IPS DF 19.7 (cell line): ENCODE measurements at places on chromosomes 16 and 17.

DNA sequence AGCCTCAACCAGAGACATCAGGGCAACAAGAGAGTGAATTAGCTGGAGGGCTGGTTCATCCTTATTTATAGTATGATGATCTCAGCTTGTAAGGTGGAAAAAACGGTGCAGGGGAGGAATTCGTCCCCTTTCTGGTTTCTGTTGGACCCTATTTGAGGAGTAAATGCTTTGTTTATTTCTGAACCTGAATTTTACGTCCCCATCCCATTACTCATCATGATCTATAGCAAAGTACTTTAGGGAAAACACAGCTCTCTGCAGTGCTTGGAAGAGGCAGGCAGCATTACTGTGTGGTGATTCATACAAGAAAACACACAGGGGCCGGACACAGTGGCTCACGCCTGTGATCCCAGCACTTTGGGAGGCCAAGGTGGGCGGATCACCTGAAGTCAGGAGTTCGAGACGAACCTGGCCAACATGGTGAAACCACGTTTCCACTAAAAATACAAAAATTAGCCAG, 8.0 kb upstream of the VAT1L start:
- no peak for DNase-seq

- no peak for DNase-seq
Measured at GRCh38 chr17:57518587-57519581, 226.2 kb downstream of the CCDC182 start.

GRCh38 chr16:77009453-77009852, 181.5 kb upstream of the MON1B start:
- DNase-seq, result no peak

DNA sequence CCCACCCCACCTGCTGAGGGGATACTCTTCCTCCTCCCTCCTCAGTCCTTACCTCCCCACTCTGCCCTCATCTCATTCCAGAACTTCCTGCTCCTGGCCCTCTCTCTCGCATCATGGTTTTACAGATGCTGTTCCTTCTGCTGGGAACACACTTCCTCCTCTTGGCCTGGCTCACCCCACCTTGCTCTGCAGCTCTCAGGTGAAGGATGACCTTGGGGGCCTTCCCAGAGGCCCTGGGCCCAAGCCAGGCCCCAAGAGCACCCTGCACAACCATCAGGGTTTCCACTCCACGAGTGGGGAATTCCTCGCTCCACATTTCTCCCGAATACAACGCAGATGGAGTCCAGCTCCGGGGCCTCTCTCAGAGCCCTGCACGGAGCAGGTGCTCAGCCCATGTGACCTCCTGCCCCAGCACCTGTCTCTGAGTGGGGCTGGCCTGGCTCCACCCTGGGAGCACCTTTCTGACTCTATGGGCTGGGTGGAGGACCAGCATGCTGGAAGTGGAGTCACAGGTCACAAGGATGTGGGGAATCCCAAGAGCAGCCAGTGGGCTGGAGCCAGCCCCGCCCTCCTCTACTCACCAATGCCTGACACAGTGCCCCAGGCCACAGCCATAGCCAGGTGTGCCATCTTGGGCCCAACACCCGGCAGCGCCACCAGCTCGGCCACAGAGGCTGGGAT, 4.5 kb downstream of the NTHL1 start:
- DNase-seq, result no peak

DNA sequence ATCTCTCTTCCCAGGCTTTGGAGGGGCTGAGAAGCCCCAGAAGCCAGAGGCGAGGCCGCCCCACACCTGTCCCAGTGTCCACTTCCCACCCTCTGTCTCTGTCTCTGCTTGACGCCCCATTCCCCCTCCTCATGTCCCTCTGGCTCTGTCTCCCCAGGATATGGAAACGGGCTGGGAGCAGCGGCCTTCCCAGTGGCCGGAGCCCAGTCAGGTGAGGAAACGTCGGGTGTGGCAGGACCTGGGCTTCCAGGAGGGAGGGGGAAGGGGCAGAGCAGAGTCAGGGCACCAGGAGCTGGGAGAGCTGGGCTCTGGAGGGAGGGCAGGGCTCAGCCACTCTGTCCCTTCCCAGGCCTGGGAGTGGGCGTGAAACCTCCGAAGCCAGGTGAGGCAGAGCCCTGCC, 10.6 kb upstream of the PKMYT1 start:
- no peak for DNase-seq

DNA sequence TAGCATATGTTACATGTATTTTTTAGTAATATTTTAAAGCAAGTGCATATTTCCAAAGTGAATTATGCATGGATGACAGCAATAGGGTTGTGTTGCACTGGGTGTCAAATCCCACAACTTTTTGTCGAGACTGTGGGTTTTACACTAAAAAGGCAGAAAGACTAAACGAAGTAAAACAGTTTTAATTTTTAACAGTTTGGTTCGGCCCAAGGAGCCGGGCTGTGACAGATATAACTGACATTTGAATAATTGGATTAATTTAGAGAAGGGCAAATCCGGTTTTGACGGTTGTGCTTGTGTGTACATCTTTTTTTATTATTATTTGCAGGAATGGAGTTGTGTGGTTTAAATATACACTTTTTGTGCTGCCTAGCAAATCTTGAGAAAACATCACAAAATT, 263.6 kb downstream of the FTO start:
- no peak for DNase-seq

GRCh38 chr16:1357906-1358566, 6.3 kb downstream of the GNPTG start:
- DNase-seq, result no peak

GRCh38 chr17:71187145-71187878, 933.5 kb upstream of the SOX9 start:
- no peak for DNase-seq
